Naive thymus-derived CD8-positive, alpha-beta T cell (primary cell): ENCODE measurements at places on chromosomes 11 and 22. TPM values are rescaled to one million over a fixed set of nuclear protein-coding genes. Genes with fewer than 3 reads are reported as not detected.
A peak's percentile ranks its signal among the peaks of the same experiment; 100 is the strongest.

DNA sequence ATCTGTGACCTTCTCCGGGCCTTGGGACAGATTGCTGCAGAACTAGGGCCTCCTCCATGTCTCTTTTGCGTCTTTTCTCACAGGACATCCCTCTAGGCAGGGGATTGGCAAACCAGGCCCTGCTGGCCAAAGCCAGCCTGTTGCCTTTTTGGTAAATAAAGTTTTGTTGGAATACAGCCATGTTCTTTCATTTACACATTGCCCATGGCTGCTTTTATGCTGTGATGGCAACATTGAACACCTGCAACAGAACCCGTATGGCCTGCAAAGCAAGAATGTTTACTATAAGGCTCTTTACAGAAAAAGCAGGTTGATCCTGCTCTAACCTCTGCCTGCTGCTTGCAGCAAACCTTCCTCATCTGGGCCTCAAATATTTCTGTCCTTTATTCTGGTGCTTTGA is 56.8 kb upstream of the B3GAT1 start:
- no peak for DNase-seq

DNA sequence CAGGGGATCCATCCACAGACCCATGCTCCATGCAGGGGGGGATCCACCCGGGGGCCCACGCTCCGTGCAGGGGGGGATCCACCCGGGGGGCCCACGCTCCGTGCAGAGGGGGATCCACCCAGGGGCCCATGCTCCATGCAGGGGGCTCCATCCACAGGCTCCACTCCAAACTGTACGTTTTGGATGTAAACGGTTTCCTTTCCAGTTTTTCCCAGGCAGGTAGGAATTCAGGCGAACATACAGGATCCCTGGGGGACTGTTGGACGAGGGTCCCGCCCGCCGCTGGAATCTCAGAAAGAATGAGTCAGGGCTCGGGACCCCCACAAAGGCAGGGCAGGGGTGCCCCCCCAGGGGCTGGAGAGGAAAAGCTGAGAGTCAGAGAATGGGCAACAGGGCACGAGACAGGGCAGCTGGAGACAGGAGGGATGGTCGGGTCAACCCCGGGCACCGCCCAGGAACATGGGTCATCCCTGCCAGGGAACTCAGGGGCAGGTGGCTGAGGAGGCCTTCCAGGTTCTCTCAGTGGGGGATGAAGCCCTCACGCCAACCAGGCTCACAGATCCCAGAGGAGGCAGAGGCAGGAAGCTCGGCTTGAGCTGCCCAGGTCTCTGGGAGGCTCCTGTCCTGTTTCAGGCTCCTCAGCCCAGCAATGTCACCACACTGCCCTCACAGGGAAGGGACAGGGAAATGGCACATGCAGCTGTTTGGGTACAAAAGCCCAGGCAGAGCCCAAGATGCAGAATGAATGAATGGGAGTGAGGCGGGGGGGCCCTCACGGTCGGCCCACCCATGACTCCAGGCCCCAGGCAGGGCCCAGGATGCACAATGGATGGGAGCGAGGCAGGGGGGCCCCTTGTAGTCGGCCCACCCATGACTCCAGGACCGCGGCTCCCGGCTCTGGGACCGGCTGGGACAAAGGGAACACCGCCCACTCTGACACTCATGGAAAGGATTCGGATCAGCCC is 200.2 kb downstream of the BRD1 start:
- DNase-seq = no peak

- DNase-seq = no peak
These were observed 255.9 kb downstream of the FAT3 start for GRCh38 chr11:92480499-92480898.

DNA sequence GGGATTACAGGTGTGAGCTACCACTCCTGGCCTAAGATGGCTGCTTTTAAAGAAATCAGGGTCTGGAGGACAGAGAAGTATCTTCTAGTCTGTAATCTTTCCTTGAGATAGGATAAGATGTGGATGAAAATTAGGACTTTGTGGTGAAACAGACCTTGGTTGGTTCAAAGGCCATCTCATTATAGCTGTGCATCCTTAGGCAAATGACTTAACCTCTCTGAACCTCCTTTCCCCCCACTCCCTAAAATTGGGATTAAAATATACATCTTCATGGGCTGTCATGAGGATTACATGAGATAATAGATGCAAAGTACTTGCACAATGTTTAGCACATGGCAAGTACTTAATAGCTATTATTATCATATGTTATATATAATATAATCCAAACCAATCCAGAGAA is 10.8 kb upstream of the E2F8 start:
- DNase-seq = no peak

Gene CCDC73
- not detected for total RNA-seq

GRCh38 chr11:130514316-130514715 is 65.9 kb downstream of the ADAMTS15 start:
- no peak for DNase-seq

DNA sequence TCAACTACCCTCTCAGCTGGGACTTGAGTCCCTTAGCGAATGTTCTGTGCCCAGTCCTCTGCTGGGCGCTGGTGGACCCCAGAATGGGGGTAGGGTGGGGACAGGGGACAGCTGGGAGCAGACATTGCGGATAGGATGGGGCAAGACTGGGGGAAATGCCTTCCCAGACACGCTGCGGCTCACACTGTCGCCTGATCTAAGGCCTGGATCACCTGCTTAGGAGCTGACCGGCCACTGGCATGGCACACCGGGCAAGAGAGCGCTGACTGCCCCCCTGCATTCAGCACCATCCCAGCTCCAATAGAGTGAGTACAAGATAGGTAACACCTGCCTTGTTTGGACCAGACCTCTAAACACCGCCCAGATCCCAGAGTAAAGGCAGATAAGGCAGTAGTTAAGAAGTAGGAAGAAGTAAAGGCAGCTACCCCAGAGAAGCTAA is 1.4 kb downstream of the ARVCF start:
- no peak for DNase-seq

GRCh38 chr11:122816761-122817520 is 21.4 kb upstream of the CRTAM start:
- DNase-seq = no peak

DNA sequence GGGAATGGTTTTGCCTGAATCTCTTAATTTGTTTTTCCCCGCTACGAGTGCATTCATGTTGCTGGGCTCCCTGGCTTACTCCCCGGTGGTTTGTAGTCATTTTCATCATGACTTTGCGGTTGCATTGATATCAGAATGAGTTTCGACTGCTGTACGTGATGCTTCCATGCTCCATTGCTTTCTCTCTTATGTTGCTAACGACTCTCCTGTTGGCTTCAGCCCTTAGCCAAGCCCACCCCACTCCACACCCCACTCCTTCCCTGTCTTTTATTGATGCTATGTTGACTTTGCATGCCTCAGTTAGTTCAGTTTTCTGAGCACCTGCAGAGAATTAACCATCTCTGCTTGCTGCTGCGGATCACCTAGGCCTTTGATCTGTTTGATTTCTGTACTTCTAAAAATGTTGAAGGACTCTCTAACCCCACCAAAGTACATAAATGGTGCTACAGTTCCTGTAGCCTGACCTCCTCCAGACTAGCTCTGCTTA is 65.3 kb downstream of the ARFGAP2 start:
- DNase-seq = no peak

- DNase-seq = no peak
These were observed 19.1 kb upstream of the LINC01488 start for GRCh38 chr11:69462106-69462951.

- no peak for DNase-seq
These were observed 125.1 kb downstream of the SERGEF start for GRCh38 chr11:17887779-17888178.

DNA sequence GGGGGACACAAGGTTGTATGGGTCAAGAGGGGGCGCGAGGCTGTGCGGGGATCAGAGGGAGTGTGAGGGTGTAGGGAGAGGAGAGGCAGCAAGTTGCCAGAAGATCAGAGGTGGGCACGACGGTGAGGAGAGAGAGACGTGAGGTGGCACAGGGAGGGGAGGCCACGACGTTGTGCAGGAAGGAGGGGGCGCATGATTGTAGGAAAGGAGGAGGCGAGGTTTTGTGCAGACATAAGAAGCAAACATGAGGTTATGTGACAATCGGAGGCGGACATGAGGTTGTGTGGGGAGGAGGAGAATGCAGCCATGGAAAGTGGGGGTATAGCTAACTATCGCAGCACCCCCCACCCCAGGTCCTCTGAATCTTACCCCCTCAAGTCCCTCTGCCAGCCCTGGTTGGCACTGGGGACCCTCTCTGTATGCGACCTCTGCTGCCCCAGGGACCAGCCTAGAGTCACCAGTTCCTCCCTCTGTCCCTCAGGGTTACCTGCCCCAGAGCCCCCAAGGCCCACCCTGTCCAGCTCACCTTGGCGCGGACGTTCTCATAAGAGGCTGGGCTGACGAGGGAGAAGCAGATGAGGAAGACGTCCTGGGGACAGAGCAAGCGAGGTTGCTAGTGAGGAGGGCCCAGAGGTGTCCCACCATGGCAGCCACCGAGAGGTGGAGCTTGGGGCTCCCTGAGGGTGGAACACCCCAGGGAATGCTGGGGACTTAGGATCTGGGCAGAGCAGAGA is 12.5 kb downstream of the RAC2 start:
- peak; percentile 75 for DNase-seq

DNA sequence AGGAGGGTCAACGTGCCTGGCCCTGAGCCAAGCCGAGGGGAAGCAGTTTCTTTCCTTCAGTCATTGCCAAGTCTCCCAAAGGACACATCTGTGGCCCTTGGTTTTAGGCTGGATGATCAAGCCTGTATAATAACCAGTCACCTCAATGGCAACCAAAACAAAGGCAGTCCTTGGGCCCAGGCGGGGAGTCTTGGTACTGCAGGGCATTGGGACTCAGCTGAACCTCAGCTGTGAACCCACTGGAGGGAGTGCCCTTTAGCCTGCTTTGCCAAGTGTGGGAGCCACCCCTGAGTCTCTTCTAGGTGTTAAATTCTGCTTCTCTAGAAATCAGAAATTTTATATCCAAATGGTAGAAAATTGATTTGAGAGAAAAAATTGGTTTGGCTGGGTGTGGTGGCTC is 36.9 kb downstream of the CPT1A start:
- no peak for DNase-seq

Gene GAL
- total RNA-seq = not detected
